Activated gamma-delta T cell treated with anti-CD3 and anti-CD28 coated beads, Interleukin-2, amount 50 U/mL, for 16 hours (primary cell): ENCODE measurements at places on chromosomes 2 and 18.

GRCh38 chr2:100589527-100589926 lies 26.7 kb downstream of the PDCL3 start:
- DNase-seq, result no peak

DNA sequence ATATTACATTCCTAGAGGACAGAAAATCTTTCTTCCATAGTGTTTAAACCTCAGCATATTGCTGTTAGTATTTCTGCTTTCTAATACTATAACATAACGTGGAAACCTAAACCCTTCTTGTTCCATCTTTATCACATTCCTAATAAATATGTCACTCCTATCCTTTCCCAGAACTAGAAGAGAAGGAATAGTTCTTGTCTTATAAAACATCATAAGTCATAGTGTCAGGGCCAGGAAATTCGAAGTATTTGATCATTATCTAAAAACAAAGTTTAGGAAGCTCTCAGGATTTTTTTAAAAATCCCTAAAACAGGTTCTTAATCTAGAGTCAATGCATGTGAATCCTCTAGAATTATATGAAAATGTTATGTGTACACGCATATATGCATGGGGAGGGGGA lies 2.0 kb downstream of the NHEJ1 start:
- no peak for DNase-seq

- no peak for DNase-seq
Observed at GRCh38 chr18:70331456-70332097, 42.7 kb downstream of the SOCS6 start.

DNA sequence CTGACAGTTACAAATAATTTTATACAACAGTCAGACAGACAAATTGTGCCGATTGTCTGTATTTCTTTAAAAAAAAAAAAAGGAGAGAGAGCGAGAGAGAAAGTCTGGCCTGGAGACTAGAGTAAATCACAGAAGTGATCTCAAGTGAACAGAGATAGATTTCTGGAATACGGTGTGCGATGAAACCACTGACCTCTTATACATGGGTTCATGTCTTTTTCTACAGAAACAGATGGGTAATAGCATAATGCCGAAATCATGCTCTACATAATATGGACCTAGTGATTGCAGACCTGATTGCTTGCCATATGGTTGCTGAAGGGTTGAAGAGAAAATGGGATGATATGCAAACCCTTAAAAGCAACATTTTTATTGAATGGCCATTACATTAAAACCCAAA lies 403.3 kb upstream of the FANCL start:
- no peak for DNase-seq

- no peak for DNase-seq
Observed at GRCh38 chr18:73240899-73241298, 373.1 kb upstream of the NETO1 start.
